NCI-H1105 (cell line): ENCODE measurements at places on chromosomes 7 and 10.

DNA sequence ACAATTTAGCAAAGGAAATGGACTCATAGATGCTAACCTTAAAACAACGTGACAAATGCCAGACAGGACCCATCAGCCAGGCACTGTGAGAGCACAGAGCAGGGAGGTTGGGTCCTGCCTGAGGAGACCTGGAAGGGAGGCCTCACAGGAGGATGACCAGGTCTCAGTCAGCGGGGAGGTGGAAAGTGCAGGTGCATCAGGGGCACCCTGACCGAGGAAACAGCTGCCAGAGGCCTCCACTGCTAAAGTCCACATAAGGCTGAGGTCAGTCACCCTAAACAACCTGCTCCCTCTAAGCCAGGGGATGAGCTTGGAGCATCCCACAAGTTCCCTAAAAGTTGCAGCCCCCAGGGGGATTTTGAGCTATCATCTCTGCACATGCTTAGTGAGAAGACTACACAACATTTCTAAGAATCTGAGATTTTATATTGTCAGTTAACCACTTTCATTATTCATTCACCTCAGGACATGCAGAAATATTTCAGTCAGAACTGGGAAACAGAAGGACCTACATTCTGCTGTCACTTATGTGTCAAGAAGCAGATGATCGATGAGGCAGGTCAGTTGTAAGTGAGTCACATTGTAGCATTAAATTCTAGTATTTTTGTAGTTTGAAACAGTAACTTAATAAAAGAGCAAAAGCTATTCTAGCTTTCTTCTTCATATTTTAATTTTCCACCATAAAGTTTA lies 157.6 kb upstream of the LANCL2 start:
- no peak for DNase-seq

GRCh38 chr7:145909991-145910513 lies 206.5 kb upstream of the CNTNAP2 start:
- DNase-seq, result no peak

GRCh38 chr10:7301006-7301778 lies 109.6 kb downstream of the SFMBT2 start:
- no peak for DNase-seq

- no peak for DNase-seq
Observed at GRCh38 chr7:77199013-77199966, at the start of gene FGL2. TSS of gene FGL2 (minus strand) at chr7:77199819. CDS start at chr7:77199793, 26 bp downstream.

GRCh38 chr10:98292971-98293370 lies 25.0 kb upstream of the LOXL4 start:
- no peak for DNase-seq

DNA sequence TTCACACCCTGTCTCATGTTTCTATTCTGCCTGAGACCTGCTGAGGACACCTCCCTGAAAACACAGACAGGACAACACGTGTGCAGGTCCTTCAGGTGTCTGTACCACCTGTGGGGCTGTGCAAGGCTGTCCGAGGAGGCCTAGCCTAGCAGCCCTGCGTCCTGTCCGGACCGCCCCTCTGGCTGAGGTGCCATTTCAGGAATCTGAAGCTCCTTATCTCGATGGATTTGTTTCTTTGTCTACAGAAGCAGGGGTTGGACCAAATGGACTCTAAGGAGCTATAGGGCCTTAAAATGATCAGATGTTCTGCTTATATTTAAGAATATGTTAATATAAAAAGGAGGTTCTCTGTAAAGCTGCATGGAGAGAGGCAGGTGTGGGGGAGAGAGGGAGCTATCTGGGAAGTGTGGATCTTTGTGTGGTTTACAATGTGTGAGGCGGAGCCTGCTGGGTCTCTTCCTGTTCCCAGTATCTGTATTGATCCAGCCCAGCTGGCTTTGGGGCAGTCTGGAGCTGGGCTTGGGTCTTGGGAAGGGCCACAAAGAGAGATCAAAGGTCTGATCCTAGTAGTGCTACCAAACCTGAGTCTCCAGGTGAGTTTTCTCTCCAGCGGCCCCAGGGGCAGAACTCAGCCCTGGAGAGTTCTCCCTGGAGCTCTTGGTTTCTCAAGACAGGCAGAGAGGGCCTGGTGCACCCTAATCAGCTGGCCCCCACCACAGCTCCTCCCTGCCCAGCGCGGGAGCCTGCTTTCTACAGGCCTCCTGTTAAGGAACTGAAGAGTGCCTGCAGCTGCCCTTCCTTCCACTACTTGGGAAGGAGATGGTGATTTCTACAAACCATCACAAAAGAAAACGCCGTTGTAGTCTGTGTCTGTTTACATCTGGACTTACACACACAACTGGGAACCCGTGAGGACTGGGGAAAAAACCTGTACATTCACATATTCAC lies 3.4 kb upstream of the MNX1 start:
- no peak for DNase-seq

- DNase-seq, result no peak
Observed at GRCh38 chr7:124718032-124718766, 47.4 kb downstream of the GPR37 start.

- peak; percentile 58 for DNase-seq
Observed at GRCh38 chr7:113085781-113086390, 741 bp downstream of the GPR85 start.

DNA sequence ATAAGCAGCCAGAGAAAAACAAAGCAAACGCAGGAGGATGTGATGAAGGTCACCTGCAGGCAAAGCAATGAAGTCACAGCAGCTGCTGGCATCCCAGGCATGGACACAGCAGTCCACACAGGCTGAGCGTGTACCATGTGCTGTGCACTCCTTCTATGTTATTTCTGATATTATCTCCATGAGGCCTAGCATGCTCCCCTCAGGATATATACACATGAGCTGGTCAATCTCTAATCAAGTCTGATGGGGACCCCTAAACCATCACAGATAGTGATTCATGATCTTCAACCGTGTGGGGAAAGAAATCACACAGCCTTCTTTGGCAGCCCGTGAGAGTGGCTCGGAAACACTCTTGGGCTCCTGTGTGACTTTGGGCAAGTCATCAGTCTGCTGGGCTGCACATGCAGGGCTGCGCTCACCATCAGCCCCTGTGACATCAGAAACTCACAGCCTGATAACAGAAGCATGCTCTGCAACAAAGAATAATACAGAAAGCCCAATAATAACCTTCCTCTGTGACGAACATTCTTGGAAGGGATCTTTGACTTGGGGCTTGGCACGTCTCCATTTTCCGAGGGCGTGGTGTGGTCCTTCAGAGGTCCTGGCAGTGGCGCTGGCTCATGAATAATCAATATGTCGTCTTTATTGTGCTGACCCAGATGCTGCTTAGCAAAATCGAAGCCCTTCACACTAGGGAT lies 83.0 kb upstream of the ATP6V0A4 start:
- DNase-seq, result no peak

GRCh38 chr7:107232568-107233090 lies 63.8 kb downstream of the HBP1 start:
- DNase-seq, result no peak

DNA sequence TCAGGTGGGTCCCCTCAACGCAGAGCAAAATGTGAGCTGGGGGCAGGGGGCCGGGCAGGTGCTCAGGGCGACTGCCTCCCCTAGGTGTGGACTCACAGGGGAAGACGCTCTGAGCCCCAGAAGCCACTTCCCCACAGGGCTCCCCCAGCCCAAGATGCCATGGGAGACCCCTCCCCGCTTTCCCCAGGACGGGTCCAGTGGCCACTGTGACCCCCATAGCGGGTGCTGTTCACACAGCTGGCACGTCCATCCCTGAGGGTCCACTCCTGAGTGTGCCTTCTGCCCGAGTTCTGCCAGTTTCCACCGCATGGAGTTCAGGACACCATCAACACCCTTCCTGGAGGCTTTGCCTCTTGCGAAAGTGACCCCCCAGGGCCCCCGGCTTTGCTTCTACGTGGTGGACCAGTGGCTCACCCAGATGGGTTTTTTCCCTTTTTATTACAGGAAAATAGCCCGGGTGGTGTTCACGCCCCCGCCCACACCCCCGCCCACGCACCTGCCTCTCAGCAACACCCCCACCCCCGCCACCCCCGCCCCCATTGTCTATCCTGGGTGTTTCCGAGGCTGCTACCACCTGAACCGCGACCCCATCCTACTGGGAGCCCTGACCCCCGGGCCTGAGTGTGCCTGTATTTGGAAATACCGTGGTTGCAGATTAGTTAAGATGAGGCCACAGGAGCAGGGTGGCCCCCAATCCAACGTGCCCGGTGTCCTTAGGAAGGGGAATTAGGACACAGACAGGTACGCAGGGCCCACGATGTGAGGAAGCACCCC lies 32.0 kb downstream of the ADAP1 start:
- no peak for DNase-seq

GRCh38 chr10:34780818-34781380 lies 34.2 kb downstream of the PARD3 start:
- no peak for DNase-seq

DNA sequence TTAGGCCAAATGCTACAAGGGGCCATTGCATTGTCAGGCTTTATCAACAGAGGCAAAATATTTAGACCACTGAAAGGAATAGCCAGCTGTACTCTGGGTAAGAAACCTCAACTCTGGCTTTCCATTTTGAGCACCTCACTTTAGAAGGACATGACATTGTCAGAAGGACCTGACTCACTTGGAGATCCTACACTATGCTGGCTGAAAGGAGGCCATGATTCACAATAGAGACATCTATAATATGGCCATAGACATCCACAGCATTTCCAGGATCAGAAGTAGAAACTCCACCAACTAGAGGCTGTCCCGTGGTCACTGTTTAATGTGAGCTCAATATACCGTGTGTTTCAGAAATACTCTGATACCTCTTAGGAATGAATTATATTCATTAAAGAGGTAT lies 140.9 kb downstream of the BTAF1 start:
- DNase-seq, result no peak

DNA sequence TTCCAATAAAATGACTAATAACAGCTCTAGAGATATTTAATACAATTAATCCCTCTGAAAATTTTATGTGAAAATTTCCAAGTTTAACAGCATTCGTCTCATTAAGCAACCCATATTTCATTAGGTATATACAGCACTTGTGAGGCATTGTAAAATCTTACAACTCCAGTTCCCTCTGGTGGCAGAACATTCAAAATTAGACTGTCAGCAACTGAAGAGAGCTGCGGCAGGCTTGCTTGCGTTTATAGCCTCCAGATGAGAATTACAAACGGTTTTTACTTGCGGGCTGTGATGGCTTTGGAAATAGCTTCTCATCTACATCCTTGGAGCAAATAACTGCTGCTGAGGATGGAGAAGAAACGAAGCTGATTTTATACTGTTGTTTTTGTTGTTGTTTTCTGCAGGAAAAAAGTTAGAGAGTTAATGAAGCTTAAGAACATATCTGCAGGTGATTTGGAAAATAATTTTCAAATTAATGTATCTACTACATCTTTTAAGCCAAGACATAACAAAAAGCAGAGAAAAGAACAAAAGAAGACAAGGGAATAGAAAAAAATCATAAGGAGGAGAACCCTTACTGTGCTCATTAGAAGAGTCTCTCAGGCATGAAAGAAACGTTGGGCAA lies 171.3 kb downstream of the MAGI2 start:
- DNase-seq, result peak; percentile 4

DNA sequence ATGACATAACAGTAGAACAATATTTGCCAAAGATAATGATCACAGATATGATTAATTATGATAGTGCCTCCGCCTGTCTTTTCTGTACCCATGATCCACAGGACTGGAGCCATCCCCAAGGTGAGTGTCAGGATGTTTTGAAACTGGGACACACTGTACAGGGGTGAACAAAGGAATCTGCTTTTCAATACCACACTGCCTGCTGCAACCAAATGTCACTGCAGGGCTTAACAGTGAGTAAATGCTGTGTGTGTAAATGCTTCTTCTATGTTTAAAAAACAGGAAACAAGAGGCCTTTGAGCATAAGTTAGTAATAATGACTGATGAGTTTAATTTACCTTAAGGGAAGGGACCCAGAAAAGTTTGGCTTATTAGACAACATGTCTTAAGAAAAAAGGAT lies 65.2 kb downstream of the HBP1 start:
- no peak for DNase-seq

DNA sequence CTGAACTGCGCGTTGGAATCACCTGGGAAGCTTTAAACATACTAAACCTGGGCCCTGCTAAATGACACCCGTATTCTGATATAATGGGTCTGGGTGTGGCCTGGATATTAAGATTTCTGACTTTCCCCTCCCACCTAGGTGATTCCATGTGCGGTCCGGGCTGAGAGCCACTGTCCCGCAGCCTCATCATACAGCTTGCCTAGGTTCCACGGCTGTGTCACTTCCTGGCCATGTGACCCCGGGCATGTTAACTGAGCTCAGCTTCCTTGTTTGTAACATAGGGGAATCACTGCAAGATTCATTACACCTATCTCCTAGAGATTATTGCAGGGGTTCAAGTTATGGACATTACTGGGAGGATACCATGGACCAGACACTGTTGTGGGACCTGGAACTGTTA lies 472.7 kb upstream of the GALNT17 start:
- no peak for DNase-seq

GRCh38 chr7:133510326-133511055 lies 257.6 kb downstream of the EXOC4 start:
- no peak for DNase-seq

GRCh38 chr10:32190890-32191491 lies 134.8 kb upstream of the KIF5B start:
- DNase-seq, result no peak

DNA sequence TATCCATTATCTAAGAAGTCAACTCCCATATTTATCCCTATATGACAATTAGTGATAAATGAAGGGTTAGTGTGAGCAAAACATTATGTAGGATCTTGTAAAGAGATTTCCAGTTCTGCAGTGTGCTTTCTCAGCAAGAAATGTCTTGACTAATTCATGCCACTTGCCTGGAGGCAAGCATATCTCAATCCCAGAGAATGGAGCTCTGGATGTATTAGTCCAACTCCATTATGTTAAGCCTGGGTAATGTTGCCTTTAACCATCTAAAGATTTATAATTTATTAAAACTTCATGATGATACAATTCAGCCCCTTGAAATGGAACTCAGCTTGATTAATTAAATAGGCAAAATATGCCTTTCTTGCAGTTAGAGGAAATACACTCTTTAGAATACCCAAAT lies 1079.9 kb upstream of the LRRTM3 start:
- DNase-seq, result no peak

DNA sequence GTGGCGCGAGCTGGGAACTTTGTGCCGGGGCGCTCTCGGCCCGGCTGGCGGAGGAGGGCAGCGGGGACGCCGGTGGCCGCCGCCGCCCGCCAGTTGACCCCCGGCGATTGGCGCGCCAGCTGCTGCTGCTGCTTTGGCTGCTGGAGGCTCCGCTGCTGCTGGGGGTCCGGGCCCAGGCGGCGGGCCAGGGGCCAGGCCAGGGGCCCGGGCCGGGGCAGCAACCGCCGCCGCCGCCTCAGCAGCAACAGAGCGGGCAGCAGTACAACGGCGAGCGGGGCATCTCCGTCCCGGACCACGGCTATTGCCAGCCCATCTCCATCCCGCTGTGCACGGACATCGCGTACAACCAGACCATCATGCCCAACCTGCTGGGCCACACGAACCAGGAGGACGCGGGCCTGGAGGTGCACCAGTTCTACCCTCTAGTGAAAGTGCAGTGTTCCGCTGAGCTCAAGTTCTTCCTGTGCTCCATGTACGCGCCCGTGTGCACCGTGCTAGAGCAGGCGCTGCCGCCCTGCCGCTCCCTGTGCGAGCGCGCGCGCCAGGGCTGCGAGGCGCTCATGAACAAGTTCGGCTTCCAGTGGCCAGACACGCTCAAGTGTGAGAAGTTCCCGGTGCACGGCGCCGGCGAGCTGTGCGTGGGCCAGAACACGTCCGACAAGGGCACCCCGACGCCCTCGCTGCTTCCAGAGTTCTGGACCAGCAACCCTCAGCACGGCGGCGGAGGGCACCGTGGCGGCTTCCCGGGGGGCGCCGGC lies 870 bp downstream of the FZD1 start:
- peak; percentile 34 for DNase-seq
